GM03348 (cell line): ENCODE measurements at places on chromosomes 4 and X.

DNA sequence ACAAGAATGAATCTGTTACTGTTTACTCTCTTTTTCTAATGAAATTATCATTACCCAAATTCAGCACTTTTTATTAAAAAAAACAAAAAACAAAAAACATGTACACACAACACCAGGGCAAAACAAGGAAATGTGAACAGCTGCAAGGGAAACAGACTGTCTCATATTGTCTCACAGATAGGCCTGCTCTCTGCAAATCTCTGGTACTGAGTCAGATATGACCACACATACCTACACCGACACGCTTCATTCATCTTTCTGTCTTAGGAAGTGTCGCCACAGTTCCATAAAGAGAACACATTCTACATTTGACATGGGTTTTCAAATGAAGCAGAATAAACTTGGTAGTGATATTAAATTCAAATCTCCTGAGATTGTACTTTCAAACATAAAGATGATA lies 92.2 kb upstream of the GPR34 start:
- DNase-seq: no peak

- no peak for DNase-seq
Observed at GRCh38 chr4:155614111-155614762, 52.4 kb upstream of the GUCY1A1 start.

- no peak for DNase-seq
Observed at GRCh38 chr4:144384408-144384807, 243.9 kb upstream of the GYPA start.

GRCh38 chr4:172892300-172892699 lies 276.3 kb upstream of the GALNT7 start:
- DNase-seq: no peak

- peak; percentile 3 for DNase-seq
Observed at GRCh38 chr4:175339100-175339707, 421.0 kb downstream of the ADAM29 start.

DNA sequence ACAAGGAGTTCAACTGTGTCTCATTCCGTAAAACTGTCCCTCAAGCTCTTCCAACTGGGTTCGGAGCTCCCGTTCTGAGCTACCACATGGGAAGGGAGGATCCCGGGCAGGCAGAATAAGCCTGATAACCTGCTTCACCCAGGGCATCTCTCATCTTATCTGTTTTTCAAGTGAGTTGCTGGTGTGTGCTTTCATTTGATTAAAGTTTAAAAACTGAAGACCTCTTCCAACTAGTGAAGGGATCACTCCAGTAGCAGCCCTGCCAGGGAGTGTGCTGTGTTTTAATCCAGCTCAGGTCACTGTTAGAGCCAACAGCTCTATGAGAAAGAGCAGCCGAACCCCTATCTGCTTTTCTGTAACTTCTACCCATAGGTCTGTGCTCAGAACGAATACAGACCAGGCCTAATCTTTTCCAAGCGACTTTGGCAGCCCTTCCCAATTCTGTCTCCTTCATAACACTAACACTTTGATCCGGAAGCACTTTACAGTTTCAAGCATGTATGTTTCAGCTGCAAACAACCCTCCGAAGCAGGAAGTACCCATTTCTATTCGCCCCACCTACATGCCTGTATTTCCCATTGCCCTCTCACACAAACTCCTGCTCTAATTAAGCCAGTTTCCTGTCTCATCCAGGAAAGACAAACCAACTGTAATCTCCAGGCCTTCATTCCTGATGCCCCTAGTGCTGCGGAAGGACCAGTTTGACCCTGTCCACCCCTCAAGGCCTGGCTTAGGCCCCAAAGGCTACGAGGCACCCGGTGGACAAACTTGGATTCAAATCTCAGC lies 60.9 kb downstream of the IRF2 start:
- DNase-seq: no peak

DNA sequence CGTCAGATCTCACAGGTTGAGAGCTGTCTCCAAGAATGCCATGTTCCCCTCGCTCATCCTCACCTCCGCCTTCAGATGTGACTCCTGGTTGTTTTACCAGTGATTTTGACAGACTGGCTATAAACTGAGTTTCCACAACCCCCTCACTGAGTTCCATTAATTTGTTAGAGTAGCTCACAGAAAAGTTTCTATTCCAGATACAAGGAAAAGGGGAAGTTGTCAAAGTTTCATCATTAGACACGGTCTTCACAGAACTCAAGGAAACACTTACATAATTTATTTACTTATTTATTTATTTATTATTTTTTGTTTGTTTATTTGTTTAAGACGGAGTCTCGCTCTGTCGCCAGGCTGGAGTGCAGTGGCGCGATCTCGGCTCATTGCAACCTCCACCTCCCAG lies 55.7 kb upstream of the IQSEC2 start:
- DNase-seq: no peak

- no peak for DNase-seq
Observed at GRCh38 chrX:48003367-48003757, 427 bp downstream of the ZNF182 start.

DNA sequence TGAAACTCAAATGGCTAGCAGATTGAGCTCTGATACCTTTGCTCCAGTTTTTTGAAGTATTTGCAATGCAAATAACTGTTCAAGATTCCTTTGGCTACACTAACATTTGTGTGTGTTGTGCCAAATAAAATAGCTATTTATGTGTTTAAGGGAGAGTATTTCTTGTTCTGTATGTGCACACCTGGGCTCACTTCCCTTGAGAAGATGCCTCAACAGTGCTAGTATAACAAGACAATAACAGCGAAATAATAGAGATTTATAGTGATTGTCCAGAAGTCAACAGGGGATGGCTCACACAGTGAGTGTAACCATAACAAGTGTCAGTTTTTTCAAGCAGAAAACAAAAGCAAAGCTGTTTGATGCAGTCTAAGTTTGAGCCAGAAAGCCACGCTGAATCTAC lies 460.5 kb downstream of the CENPC start:
- DNase-seq: no peak

- peak; percentile 91 for DNase-seq
Observed at GRCh38 chr4:57109847-57110639, at the start of gene IGFBP7. Gene IGFBP7 (minus strand): TSS chr4:57110385. CDS start chr4:57110351, 34 bp downstream.

- DNase-seq: peak; percentile 78
Observed at GRCh38 chr4:84503495-84504437, 4.7 kb upstream of the NKX6-1 start.

DNA sequence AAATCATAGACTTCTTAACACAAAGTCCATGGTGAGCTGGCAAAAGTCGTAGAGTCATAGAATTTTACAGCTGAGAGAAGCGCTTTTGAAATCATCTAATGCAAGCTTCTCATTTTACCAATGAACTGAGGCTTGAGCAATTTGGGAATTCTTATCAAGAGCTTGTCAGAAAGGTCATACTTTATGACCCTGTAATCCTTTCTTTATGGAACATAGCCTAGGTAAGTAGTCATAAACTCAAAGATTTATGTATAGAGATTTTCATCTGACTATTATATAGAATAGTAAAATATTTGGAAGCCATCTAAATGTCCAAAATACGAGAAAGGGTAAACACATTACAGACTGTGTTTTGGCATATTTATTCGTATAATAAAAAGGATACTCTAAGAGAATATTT lies 563.5 kb downstream of the PCDH7 start:
- DNase-seq: no peak

- DNase-seq: no peak
Observed at GRCh38 chrX:130114141-130114588, 3.9 kb upstream of the ELF4 start.

GRCh38 chr4:24722026-24722568 lies 73.3 kb upstream of the SOD3 start:
- DNase-seq: no peak

GRCh38 chr4:140756319-140757231 lies at the start of gene TBC1D9:
Gene TBC1D9 (minus strand): TSS chr4:140756385. CDS start chr4:140756045, 340 bp downstream.
- DNase-seq: peak; percentile 75

GRCh38 chrX:124902953-124903352 lies 416.7 kb upstream of the TEX13C start:
- no peak for DNase-seq

GRCh38 chr4:168555437-168555836 lies 58.6 kb downstream of the PALLD start:
- no peak for DNase-seq

DNA sequence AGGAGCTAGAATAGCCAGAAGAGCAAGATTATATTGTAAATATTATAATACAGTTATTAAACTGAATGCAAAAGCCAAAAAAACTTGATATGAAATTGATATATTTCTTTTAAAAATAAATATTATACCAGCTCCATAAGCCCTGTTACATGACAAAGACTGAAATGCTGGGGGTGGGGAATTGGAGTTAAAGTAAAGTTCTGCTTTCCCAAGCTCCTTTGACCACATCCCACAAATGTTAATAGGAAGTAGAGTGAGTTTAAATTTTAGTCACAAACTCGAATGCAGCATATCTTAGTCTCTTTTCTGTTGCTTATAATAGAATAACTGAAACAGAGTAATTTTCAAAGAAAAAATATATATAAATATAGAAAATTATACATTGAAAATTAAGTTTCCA lies 46.9 kb upstream of the NFKB1 start:
- no peak for DNase-seq

DNA sequence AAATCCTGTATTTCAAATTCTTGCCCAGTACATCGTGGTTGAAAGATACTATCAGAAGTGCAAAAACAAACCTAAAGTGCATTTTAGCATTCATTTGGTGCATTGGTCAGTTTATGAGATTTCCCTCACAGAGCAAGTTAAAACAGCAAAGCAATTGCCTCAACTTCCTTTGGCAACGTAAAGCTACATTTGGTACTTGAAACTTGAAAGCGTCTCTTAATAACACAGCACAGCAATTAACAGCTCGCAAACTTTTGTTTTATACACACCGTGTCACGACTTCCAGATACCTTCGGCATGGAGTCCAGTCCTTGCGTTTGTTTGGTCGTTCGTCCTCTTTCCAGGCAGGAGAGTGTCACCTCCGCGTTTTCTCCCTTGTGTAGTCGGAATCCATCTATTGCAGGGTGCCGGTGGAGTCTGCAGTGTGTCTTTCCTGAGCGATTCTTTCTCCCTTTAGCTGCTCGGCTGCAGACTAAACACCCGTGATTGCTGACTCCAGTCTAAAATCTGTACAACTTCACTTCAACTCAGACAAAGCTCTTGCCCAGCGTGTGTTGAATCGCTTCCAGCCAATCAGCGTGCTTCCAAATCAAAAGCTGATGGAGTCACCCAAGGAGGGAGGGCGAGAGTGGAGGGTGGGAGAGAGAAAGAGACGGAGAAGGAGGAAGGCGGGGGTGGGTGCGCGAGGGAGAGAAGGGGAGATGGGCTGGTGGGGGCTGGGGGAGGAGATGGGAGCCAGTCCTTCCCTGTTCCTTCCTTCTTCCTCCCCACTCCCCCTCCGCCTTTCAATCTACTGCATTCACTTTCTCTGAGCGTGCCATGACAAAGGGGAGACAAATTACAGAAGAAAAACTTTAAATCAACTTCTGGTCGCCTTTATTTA lies at the start of gene PCDH18:
Gene PCDH18, minus strand, starts transcription at position 509 of the 883 bp plus-strand sequence. Its CDS starts 406 bp downstream, at position 103.
- DNase-seq: peak; percentile 88
